Cortex of kidney (tissue), 1 donor: ENCODE measurements at places on chromosomes 16 and 17.

GRCh38 chr16:23909792-23910418 lies 74.1 kb downstream of the PRKCB start:
- no peak for DNase-seq

- no peak for DNase-seq
These were observed 120.4 kb upstream of the LHX1 start for GRCh38 chr17:36816907-36817288.

DNA sequence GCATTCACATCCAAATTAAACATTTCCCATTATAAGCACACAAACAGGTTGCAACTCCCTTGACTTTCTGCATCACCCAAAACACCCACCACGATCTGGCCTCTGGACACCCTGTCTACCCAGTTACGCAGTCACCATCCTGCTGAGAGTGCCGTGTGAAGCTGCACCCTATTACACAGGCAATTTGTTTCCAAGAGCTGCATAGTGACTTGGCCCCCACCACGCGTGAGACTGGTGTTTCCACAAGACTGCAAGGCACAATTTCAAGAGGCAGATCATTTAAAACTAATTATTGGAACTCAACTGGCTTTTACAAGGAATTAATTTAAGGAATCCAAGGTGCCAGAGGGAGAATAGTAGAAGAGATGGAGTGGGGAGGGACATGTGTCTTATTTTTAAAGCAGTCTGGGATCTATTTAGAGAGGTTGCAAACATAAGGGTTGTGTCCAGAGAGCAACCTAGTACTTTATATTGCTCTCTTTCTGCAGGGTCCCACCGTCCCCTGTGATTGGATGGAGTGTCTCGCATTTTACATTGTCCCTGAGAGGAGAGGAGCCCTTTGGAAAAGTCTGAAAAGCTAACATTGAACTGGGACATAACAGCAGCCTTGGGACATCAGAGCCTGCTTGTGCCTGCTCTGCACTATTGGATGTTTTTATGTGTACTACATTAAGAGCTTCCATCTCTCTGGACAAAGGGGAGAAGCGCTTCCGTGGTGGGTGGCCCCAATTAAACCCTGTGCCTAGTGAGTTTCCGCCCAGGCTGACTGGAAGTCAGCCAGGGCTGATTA lies 8.7 kb upstream of the ADAMTS18 start:
- no peak for DNase-seq

DNA sequence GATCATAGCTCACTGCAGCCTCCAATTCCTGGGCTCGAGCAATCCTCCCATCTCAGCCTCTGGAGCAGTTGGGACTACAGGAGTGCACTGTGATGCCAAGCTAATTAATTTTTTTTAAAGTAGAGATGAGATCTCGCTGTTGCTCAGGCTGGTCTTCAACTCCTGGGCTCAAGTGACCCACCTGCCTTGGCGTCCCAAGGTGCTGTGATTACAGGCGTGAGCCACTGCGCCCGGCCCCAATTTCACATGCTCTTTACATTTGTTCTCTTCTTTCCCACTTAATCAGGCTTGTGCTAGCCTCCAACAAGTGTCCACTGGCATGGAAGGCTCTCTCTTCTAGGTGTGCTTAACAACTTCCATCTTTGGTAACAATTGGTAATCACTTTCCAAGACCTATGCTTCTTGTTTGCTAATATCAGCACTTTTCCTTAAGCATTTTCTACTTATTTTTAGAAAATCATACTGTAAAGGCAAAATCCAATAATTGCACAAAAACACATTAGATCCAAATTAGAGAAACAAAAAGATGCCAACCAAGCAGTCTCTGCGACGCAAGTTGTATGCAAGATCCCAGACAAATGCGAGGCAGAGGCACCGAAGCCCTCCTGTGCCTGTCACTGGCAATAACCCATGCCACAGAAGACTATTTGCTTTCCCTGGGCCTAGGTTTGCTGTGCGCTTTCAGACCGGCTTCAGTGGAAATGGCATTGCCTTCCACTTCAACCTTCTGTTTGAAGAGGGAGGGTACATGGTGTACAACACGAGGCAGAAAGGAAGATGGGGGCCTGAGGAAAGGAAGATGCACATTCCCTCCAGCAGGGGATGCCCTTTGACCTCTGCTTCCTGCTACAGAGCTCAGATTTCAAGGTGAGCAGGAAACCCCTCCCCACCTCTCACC lies 52.6 kb downstream of the NOS2 start:
- no peak for DNase-seq

DNA sequence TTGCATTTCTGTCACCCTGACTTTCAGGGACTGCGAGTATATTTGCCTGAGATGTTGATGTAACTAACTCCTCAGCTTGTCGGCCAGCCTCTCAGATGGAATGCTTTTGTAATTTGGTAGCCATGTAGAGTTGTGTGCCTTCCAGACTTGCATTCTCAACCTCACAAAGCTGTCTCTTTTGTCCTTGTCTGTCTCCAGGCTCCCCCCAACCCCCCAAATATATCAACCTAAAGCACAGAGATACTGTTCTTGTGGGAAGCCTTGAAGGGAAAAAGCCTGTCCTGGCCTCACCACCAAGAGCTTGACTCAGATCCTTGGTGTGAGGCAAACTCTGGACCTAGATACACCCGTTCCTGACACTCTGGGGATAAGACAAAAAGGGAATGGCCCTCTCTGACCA lies 18.4 kb downstream of the SAP30BP start:
- DNase-seq, result no peak

DNA sequence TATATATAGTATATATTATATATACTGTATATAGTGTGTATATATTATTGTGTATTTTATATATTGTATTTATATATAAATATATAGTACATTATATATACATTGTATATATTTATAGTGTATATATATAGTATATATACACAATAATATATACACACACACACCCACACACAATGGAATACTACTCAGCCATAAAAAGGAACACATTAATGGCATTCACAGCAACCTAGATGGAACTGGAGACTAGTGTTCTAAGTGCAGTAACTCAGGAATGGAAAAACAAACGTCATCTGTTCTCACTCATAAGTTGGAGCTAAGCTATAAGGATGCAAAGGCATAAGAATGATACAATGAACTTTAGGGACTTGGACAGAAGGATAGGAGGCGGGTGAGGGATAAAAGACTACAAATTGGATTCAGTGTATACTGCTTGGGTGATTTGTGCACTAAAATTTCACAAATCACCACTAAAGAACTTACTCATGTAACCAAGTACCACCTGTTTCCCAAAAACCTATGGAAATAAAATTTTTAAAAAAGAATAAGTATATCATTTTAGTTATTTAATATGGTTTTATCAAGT lies 201.9 kb upstream of the CDH11 start:
- no peak for DNase-seq

DNA sequence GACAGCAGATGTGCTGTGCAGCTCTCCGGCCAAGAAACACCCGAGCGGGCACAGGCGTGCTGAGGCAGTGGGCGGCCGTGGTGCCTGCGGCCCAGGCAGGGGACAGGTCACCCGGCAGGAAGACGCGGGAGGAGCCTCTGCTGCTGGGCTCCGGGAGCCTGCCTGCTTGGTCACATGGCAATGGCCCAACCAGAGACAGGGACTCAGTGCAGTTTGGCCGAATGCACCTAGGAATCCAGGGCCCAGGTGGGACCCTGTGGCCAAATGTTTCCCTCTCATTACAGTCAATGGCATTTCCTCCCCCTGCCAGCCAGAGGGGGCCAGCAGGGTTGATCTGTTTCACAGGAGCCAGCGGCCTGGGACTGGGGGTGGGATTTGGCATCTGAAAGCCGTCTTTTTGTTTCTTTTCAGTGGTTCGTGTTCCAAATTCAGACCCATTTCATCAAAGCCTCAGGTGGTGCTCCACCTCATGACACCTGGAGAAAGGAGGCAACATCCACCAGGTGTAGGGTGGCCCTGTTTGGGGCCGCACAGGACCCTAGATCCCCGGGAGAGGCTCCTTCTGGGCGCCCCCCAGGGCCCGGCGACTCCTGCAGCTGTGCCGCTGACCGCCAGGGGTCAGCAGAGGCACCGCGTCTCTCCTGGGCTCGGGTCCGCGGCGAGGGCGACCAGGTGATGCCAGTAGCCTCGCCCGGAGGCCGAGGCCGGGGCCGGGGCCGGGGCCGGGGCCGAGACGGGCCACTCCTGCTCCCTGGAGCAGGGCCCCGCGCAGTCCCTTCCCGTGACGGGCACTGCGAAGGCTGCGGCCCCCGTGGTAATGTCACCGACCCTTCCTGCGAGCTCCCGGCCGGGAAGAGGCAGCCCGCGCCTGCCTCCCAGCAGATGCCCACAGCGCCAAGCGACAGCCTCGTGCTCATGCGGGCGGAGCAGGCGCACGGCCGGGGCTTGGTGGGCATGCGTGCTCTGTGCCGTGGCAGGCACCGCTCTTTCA lies 118.5 kb downstream of the C16orf78 start:
- no peak for DNase-seq

GRCh38 chr17:10837921-10838320 lies at the start of gene PIRT:
PIRT (minus strand) TSS chr17:10838087; CDS start chr17:10825645, 12,442 bp downstream.
- DNase-seq, result no peak

DNA sequence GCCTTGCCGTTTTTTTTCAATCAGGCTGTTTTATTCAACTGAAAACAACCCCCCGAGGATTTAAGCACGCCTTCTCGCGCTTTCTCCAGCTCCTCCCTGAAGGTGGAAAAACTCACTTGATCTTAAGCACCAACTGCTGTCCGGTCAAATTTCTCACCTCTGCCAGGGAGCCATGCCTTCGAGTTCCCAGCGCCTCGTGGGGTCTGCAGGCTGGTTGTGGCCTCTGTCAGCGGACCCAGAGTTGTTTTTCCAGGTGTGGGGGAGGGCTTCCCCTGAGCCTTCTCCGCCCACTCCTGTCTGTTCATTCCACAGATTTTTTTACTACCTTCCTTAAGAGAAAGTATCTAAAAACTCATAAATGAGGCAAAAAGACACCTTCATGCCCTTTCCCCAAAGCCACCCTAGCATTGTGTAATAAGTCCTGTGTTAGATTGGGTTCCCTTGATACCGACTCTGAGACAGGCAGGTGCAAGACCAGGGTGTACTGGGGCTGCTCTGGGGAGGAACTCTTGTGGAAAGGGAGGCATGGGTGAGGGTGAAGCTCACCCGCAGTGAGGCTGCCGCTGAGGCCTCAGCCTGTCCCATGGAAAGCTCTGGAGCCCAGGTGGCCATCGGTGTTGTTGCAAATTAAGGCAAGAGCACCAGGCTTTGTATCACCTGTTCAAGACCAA lies 101.6 kb downstream of the AXIN2 start:
- DNase-seq, result no peak

GRCh38 chr16:28326881-28327610 lies 34.7 kb downstream of the SBK1 start:
- no peak for DNase-seq

DNA sequence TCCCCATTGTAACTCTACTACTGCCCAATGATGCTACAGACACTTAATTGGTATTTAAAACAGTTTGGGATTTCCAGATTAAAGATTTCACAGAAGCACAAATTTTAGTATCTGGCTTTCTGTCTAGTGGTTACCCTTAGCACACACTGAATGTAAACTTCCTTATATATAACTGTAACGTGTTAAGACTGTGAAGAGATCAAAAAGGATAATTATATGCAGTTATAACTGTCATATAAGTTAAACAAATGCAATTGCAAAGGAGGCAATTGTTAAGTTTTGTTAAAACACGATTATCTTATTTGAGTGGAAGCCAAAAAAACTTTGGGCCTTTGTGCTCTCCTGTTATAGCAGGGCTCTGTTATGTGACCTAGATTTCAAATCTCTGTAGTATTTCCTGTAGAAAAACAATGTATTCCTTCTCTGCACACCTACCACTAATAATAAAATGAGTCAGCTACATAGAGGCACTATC lies 147.9 kb downstream of the STXBP4 start:
- no peak for DNase-seq

DNA sequence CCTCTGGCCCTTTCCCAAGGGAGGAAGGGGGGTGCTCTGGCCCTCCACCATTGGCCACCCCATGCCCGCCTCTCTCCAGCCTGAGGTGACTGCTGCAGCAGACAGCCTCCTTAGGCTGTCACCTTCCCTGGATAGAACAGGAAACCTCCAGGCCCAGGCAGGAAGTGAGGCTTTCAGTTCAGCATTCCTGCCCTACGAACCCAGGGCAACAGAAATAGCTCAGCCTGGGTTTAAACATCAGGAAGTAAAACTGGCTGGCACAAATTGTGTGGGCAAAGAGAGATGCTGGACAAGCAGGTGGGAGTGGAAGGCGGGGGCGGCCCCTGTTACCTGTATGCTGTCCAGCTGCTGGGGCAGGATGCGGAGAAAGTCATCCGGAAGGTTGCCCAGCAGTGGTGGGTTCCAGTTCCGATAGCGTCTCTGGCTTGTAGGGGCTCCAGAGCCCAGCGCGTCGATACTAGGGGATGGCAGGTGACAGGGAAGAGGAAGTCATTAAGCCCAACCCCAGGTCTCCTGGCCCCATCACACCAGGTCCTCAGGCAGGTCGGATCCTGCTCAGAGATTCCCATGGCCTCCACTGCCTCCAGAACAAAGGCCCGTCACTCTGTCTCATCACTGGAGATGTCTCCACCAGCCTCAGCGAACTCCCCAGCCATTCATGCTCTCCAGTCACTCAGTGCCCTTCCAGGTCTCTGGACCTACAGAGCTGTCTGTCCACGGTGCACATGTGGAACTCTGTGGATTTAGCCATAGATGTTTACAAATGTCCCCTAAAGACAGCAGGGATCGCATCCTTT lies 23.6 kb upstream of the MRPS23 start:
- DNase-seq, result no peak

GRCh38 chr16:53619235-53619634 lies 84.4 kb downstream of the RPGRIP1L start:
- no peak for DNase-seq

DNA sequence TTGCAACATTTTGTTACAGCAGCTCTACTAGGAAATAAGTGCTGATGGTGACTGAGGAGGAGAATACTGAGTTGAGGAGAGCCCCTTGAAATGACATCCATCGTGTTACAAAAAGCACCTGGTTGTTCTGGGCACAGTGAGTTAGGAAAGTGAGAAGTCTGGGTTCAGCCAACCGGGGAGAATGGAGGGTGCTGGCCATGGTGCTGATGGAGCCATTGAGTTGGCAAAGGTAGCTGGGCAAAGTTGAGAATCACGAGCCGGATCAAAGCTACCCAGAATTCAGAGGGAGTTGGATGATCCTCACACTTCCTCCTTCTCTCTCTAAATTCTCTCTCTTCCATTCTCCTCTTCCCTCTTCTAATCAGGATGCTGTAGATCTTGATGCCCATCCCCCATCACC lies 35.0 kb upstream of the ASIC2 start:
- no peak for DNase-seq

- DNase-seq, result no peak
These were observed 66.8 kb downstream of the PIPOX start for GRCh38 chr17:29109477-29110371.

DNA sequence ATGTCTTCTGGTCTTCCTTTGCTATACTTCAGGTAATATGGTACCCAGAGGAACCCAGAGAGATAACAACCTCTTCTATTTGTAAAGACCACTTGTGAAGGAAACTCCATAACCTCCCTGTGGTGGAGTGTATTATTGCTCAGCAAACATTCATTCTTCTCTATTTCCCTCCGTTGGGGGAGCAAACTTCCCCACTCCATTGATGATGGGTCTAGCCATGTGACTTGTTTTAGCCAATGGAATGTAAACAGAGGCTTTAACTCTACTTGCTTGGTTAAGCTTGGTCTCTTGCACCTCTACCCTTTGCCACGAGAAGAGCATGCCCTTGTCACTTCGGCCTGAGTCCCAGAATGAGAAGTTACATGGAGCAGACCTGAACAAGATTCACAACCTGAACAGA lies 30.0 kb upstream of the SKAP1 start:
- DNase-seq, result no peak

- no peak for DNase-seq
These were observed 19.1 kb downstream of the SBK1 start for GRCh38 chr16:28311413-28311812.
